ENCODE measurements at places on chromosomes 3 and 15.

GRCh38 chr15:29860872-29861271 lies 38.6 kb upstream of the TJP1 start:
- no peak overlapping the region for H3K4me3 ChIP-seq
- H3K27me3 ChIP-seq = peaks cover 5% of the 10 kb centered on the region
- H3K36me3 ChIP-seq = no peaks in the 10 kb centered on the region
- no peak overlapping the region for H3K27ac ChIP-seq

DNA sequence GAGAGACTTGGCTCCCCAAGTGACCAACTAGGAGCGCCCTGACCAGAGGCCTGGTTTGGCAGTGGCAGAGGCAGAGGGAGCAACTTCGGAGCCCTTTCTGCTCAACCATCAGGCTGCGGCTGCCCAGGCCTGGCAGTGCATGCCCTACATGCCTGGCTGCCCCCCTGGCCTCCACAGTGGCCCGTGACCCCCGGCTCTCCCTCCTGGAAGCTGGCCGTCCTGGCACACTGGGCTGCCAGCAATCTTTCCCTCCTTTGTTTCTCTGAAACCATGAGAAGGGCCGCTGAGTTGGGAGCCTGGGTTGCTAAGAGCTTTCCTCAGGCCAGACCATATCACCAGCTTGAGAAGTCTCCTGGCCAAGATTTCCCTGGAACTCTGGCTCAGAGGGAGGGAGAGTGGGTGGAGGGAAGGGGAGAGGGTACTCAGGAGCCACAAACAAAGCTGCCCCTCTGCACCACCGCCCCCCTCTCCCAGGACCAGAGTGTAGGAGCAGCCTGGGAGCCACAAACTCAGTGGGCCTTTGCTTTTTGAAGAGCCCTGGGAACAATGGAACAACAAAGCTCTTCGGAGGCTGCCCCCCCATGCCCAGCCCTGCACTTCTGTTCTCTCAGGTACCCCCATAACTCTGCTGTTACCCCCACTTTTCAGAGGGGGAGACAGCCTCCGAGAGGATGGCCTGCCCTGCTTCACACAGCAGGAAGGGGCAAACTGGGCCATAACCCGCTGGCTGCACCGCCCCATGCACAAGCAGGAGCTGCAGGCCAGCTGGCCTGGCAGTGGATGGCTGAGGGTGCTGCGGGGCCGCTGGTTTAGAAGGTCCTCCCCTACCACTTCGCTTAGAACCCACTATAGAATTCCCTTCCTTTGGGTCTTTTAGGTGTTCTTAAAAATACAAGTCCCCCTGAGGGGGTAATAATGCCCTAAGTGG lies 11.3 kb downstream of the CORO2B start:
- H3K4me1 ChIP-seq = peaks cover 31% of the 10 kb centered on the region
- H3K4me3 ChIP-seq = no peak overlapping the region

DNA sequence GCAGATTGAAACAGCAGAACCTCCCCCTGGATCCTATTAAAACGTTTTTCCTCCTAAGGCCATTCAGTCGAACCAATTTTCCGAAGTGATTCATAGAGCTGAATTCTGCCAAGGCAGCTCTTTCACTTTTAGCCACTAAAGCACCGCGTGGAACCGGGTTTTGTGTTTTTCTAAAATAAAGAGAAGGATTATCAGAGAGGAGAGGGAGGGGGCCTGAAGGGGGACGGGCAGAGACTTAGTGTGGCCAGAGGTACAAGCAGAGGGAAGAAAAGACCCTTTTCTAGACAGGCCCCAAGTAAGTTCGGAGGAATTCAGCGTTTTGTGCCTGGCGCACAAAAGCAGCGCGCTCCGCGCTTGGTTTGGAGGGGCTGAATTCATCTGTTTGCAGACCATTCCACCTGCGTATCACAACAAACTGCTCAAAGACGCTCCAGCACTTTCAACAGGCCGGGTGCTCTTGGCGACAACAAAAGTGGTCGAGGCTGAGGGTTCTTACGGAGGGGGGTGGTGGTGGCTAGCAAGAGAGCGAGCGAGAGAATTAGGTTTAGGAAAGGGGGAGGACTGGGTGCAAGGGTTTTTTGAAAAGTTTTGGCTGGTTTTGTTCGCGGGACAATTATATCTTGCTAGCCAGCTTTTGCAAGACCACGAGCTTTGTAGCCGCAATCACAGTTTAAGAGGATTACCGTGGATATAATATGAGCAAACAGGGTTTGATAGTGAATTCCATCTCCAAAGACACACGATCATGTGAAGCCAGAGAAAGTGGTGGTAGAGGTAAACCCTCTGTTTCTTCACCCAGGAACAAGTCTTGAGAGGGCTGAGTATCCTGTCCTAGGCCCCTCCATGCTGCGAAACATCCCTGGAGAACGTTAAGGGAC lies 1.2 kb upstream of the FEZF2 start:
- no peak overlapping the region for H3K27ac ChIP-seq
- no peak for DNase-seq
- H3K36me3 ChIP-seq = no peaks in the 10 kb centered on the region
- H3K27me3 ChIP-seq = peaks cover 71% of the 10 kb centered on the region
- no peaks in the 10 kb centered on the region for H3K4me1 ChIP-seq
- H3K4me3 ChIP-seq = no peak overlapping the region

- DNase-seq = no peak
- H3K27me3 ChIP-seq = no peaks in the 10 kb centered on the region
- H3K4me1 ChIP-seq = no peaks in the 10 kb centered on the region
- no peaks in the 10 kb centered on the region for H3K36me3 ChIP-seq
- H3K27ac ChIP-seq = no peak overlapping the region
Measured at GRCh38 chr3:77146004-77146403, 106.1 kb downstream of the ROBO2 start.

- no peak overlapping the region for H3K4me3 ChIP-seq
- peaks cover 10% of the 10 kb centered on the region for H3K36me3 ChIP-seq
- no peak overlapping the region for H3K27ac ChIP-seq
- peaks cover 28% of the 10 kb centered on the region for H3K4me1 ChIP-seq
Measured at GRCh38 chr3:129383292-129383860, 45.1 kb downstream of the EFCAB12 start.

DNA sequence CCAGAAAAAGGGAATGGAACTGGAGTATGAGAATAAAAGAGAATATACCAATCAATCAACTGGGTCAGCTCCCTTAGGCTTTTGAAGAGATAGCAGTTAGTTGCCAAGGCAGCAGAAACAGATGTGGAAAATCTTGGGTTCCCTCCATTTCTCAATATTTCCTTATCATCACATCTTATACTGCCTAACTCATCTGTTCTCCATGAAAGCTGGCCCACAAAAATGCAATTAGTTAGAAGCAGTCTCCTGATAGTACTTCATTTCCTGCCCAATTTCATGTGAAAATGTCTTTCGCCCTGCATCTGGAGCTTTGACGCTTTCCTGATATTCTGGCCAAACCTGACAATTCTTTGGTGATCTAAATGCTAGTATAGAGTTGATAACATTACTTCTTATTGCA lies 30.1 kb upstream of the SPTSSB start:
- H3K4me1 ChIP-seq = peaks cover 32% of the 10 kb centered on the region
- H3K36me3 ChIP-seq = no peaks in the 10 kb centered on the region
- no peaks in the 10 kb centered on the region for H3K27me3 ChIP-seq
- DNase-seq = no peak
- no peak overlapping the region for H3K27ac ChIP-seq

DNA sequence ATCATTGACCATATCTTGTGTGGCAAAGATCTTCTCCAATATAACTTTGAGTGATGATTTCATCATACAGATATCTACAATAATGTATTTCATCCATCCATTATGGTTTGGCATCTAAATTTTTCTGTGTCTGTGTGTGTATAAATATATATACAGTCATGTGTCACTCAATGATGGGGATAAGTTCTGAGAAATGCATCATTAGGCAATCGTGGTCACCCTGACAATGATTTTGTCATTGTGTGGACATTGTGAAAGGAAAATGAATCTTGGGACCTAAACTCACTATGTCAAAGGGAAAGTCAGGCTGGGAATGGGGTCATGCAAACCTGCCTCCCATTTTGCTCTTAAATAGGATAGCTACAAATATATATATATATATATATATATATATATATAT lies 12.4 kb downstream of the CFAP161 start:
- H3K4me3 ChIP-seq = no peak overlapping the region
- H3K27me3 ChIP-seq = peaks cover 7% of the 10 kb centered on the region
- H3K27ac ChIP-seq = no peak overlapping the region
- DNase-seq = no peak

DNA sequence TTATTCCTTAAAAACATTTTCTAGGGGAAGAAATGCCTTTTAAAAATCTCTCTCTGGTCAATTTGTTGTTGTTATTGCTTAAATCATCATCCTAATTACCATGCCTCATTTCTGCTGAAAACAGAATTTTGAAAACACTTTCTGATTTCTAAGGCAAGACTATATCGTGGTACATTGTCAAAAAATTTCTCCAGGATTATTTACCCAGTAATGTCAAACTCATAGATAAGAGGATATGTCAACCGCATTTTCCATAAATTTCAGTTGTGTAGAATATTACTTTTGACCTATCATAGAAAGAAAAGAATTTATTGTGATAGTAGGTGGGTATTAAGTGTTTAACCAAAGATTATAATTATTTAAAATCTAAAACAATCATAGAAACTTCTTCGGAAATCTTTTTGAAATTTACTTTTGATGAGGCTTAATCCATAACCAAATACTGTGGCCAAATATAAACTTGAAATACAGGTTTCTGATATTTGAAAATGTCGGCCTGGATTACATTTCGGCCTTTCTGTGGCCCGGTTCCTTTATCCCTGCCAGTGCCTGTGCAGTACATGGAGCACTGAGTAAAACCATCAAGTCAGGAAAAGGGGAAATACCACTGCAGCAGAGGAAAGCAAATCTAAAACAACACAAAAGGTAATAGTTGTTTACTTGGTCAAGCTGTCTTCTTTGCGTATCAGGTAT lies 173.4 kb downstream of the MYRIP start:
- no peaks in the 10 kb centered on the region for H3K36me3 ChIP-seq
- H3K27ac ChIP-seq = no peak overlapping the region
- no peak for DNase-seq

DNA sequence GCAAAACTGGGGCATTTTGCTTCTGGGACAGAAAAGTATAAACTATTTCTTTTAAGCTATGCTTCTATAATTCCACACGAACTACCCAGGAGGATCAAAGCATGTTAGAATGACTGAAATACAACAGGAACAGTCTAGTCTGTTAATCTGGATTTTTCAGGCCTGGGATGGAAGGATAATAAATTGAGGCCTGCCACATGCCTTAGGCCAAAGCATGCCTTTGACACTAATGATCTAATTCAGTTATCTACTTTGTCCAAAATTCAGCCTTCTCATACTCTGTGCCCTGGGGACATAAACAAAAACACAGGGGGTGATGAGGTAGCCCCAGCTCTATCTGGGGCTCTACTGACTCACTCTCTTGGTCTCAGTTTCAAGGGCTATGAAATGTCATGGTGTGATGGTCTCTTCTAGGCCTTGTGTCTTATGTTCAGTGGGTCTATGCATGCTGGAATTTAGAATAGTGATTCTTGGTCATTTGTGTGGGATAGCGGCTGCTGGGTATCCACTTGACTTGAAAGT lies 32.5 kb downstream of the GAP43 start:
- H3K36me3 ChIP-seq = no peaks in the 10 kb centered on the region
- no peak overlapping the region for H3K27ac ChIP-seq
- peaks cover 20% of the 10 kb centered on the region for H3K4me1 ChIP-seq
- no peak for DNase-seq

DNA sequence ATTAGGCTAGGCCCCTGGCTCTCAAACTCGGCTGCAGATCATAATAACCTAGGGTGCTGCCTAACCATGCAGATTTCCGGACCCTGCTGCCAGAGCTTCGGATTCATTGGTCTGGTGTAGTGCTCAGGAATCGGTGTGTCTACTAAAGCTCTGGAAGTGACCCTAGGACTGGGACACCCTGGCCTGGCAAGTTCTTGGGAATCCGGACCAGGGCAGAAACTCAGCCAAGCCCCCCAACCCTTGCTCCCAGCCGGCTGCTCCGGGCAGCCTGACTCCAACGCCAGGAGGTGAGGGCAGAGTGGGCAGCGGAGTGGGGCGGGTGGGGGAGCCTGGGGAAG lies 23.0 kb downstream of the IGDCC3 start:
- H3K36me3 ChIP-seq = no peaks in the 10 kb centered on the region
- peak overlapping the region; percentile 57 for H3K4me3 ChIP-seq
- peak overlapping the region; percentile 62 for H3K27ac ChIP-seq
- H3K4me1 ChIP-seq = peaks cover 21% of the 10 kb centered on the region
- no peaks in the 10 kb centered on the region for H3K27me3 ChIP-seq
- DNase-seq = no peak

DNA sequence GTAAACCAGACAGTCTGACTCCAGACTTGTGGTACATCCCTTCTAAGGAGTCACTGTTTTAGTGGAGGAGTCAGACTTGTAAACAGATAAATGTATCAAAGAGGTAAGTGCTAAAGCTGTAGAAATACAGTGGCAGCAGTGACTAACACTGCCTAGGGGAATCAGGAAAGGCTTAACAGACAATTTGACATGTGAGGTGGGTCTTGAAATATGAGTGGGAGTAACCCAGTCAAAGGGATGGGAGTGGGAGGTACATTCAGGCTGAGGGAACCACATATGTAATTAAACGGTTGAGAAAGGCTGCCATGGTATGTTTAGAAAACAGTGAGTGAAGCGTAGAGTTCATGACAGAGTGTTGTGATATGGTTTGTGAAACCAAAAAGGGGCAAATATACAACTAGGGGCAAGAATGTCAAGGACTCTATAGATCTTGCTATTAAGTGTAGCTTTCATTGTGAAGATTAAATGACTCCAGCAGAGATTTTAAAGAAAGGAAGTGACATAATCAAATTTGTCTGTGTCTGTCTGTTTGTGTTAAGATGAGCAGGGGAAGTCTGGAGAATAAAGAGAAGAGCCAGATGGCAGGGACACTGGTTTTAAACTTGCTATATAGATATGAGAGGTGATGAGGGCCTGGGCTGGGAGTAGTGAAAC lies 11.2 kb upstream of the ALCAM start:
- H3K27me3 ChIP-seq = no peaks in the 10 kb centered on the region
- H3K27ac ChIP-seq = no peak overlapping the region
- H3K36me3 ChIP-seq = no peaks in the 10 kb centered on the region
- H3K4me1 ChIP-seq = no peaks in the 10 kb centered on the region

DNA sequence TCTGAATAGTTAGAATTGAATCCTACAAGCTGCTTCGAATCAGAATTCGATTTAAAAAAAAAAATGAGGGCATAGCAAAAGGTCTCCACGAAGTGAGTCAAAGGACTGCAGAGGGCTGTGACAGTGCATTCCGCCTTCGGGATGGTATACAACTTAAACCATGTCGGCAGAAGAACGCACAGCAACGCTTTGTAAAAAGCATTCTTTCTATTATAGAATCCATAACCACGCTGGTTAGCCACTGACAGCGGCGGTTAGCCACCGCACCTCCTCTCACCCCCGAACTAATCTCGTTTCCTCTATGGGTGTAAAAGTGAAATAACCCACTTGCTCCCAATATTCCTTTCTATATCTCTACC lies 664 bp upstream of the PIK3CA start:
- DNase-seq = no peak
- H3K36me3 ChIP-seq = no peaks in the 10 kb centered on the region
- peaks cover 22% of the 10 kb centered on the region for H3K4me1 ChIP-seq
- H3K27me3 ChIP-seq = no peaks in the 10 kb centered on the region
- peak overlapping the region; percentile 87 for H3K27ac ChIP-seq
- peak overlapping the region; percentile 92 for H3K4me3 ChIP-seq

DNA sequence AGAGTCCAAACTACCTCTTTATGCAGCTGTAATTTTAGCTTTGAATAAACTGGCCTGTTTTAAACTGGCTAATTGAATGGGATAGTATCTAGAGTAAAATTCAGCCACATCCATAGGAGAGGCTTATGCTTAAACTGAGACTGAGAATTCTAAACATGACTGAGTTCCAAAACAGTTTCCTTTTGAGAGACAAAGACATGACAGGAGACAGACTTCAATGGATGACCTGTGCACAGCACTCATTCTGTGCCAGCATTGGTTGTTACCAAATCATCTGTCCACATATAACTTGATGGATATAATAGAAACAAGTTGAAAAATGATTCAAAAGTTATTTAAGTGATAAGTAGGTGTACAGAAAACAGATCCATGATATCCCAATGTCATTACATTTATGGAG lies 20.9 kb downstream of the IL12A start:
- no peak for DNase-seq
- H3K27me3 ChIP-seq = peaks cover 2% of the 10 kb centered on the region
- H3K4me3 ChIP-seq = no peak overlapping the region
